ENCODE measurements at places on chromosomes 7 and 10.

GRCh38 chr10:20858292-20859124 lies 38.6 kb downstream of the NEBL start:
- no peak for DNase-seq

DNA sequence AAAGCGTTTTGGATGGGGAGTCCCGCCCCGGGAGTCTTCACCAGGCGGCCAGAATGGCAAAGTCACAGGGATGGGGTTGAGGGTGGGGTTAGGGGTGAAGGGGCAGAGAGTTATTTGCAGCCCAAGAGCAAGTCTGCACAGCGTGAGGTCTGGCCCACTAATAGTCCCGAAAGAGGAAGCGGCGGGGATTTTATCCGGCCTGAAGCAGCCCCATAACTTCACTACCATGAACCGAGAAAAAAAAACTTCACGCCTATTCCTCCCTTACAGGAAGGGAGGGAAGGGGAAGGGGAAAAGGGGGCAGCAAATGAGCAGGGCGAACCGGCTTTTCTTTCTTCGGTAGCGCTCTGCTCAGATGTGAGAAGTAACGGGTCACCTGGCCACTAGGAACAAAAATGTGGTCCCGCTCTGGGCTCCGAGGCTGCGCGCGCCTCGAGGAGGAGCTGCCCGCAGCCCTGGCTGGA lies 712 bp downstream of the ITPRIP start:
- DNase-seq, result no peak

GRCh38 chr7:130853503-130854279 lies 119.7 kb upstream of the KLF14 start:
- no peak for DNase-seq

GRCh38 chr7:155568842-155569494 lies 22.6 kb upstream of the CNPY1 start:
- no peak for DNase-seq

GRCh38 chr7:73668886-73669230 lies 1.2 kb downstream of the VPS37D start:
- DNase-seq, result no peak

All from NCI-H1930 (cell line).